ENCODE measurements at places on chromosomes 3 and 15.

- DNase-seq = no peak
Observed at GRCh38 chr3:37607604-37608003, 254.1 kb upstream of the CTDSPL start.

GRCh38 chr3:186476044-186476468 lies 68.1 kb downstream of the CRYGS start:
- peak; percentile 86 for DNase-seq

- no peak for DNase-seq
Observed at GRCh38 chr3:149227591-149228268, 6.1 kb upstream of the CP start.

GRCh38 chr3:12484198-12484982 lies at the start of gene TSEN2:
Gene TSEN2 (plus strand): TSS chr3:12484480. CDS start chr3:12489801, 5,321 bp downstream.
- DNase-seq = peak; percentile 92

- DNase-seq = no peak
Observed at GRCh38 chr3:142417302-142417701, 30.5 kb downstream of the XRN1 start.

Data from putamen (tissue), 1 donor.